HFF-Myc (cell line): ENCODE measurements at places on chromosomes 3 and 15.

DNA sequence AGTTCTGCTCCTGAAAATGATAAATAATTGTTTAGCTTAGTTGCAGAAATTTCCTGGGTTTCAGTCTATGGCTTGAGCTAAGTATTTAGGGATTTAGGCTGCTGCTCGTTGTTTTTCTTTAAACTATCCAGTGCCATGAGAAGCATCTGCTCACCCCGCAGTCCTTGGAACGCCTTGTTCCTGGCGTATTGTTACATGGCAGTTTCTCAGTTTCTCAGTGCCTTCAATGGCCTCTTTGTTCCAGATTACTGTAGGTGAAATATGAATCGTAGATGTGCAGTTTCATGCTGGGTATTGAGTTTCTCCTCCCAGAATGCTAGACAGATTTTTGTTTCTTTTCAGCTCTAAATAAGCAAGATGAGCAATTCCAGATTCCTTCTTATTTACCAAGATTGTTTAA lies 269.5 kb upstream of the GBE1 start:
- no peak for DNase-seq

DNA sequence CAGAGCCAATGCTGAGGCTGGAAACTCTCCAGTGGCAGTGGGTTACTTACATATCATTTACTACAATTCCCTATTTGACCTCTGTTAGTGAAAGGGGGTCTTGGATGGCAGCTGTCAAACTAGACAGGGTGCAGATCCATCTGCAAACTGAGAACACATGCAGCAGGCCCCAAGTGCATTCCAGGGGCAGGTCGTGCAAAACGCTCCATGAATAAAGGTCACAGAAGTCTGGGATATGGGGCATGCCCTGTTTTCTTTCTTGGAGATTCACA lies 25.0 kb upstream of the RAD18 start:
- DNase-seq, result no peak

- DNase-seq, result no peak
Measured at GRCh38 chr15:67468416-67468815, 52.5 kb upstream of the C15orf61 start.

GRCh38 chr3:127408684-127409420 lies 121.0 kb upstream of the PRR20G start:
- DNase-seq, result no peak

DNA sequence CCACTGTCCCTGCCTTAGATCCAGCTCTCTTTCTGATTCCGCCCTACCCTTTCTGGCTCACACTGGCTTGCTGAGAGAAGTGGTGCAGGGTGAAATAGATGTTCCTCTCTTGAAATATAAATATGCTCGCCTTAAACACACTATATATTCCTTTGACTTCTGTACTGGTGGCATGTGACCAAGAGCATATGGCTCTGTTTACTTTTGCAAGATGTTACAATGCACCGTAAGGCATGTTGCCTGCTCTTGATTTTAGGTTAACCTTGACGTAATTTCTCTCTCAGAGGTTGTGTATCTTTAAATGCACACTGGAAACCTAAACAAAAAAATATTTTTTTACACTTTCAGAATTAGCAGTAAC lies 749 bp downstream of the RSRC1 start:
- DNase-seq, result no peak

- no peak for DNase-seq
Measured at GRCh38 chr15:93025625-93025982, 63.4 kb downstream of the RGMA start.

DNA sequence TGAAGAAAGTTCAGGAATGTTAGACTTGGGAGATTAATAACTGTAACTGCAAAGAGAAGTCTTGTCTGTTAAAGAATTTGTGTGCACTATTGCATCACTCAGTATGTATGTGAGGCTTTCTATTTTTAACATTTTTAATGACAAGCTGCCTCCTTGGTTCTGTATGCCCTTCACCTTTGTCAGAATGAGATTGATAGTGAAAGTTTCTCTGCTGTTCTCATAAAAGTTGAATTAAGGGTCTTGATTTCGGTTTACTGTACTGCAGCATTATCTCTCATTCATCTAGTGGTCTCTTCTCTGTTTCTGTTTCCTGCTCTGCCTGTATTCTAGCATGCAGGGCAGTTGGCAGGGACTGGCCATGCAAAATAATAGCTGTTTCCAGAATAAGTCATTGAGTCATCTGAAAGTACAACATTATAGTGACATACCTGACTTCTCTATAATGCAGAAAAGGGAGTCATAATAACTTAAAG lies 454.9 kb downstream of the IL5RA start:
- no peak for DNase-seq

- no peak for DNase-seq
Measured at GRCh38 chr3:10365791-10366190, 44.9 kb upstream of the SEC13 start.
